ENCODE measurements at places on chromosomes 3 and 15.

DNA sequence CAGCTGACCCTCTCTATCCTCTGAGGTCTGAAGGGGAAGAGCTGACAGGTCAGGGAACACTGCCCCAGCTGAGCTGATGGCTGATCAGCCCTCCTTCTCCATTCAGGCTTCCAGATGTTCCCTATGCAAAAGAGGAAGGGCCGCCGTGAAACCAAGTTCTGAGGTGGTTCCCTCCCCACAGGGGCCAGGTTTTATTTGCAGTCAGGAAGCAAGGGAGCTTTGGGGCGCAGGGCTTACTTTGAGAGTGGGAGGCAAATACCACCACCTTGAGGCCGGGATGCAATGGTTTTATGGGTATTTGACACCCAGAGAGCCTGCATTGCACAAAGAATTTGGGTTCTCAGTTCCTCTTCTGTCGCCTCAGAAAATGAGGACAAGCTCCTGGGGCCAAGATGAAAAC lies 186.9 kb downstream of the ARRDC4 start:
- no peak for DNase-seq

- DNase-seq = no peak
These were observed 16.6 kb upstream of the BCL2A1 start for GRCh38 chr15:79987569-79987955.

DNA sequence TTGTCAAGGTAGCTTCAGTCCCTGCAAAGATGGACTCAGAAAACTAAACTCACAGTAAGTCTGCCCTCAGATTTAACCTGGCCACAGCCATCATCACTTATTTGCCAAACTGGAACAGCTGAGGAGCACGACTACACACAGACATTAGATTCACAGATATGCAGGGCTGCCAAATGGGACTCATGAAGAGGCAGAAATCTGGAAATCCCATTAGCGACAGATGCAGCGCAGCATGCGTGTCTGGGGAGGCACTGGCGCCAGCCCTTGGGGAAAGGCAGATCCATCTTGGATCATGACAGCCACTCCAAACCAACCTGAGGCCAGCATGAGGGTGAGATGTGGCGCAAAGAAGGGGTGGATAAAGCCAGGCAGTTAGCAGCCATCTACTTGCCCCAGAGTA lies 160.7 kb upstream of the TSC22D2 start:
- no peak for DNase-seq

DNA sequence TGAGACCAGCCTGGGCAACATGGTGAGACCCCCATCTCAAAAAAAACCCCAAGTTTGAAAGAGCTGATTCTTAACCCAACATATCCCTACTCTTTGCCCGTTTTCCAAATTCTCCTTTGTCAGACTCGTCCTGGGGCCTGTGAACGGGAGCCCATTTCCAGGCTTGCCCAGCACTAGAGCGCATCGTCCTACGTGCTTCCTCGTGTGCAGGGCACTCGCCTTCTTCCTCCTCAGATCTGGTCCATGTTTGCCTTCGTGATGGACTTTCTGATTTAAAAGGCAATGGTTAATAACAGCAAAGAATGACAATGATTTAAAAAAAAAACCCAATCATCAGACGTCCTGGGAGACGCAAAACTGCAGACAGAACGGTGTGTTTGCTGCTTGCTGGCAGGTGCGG lies 10.1 kb downstream of the MELTF start:
- DNase-seq = no peak

- no peak for DNase-seq
These were observed 37.2 kb downstream of the MAGEF1 start for GRCh38 chr3:184674626-184675025.

- DNase-seq = no peak
These were observed 788.9 kb upstream of the ARRDC4 start for GRCh38 chr15:97171556-97171955.

GRCh38 chr15:56794165-56794552 lies 60.9 kb upstream of the ZNF280D start:
- DNase-seq = no peak

GRCh38 chr15:70922119-70922518 lies 29.5 kb downstream of the LRRC49 start:
- no peak for DNase-seq

- DNase-seq = no peak
These were observed 7.4 kb downstream of the ZNF589 start for GRCh38 chr3:48248095-48248850.

DNA sequence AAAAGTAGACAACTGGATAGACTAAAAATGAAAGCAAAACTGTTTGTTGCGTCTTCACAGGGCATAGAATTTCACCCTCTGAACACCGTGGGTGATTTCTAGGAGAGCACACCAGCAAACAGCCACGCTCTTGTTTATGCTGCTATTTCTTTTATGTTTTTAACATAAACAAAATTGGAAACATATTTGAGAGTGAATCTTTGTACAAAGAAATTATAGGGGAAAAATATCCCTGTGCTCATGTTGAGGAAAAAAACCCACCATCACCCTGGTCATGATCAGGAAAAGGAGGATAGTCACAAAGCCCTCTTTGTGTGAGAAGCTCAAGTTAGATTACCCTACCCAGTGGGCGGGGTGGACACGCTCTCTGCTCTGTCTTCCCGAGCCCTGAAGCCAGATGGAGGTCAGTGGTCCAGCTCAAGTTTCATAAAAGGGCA lies 313.3 kb downstream of the SATB1 start:
- peak; percentile 70 for DNase-seq

DNA sequence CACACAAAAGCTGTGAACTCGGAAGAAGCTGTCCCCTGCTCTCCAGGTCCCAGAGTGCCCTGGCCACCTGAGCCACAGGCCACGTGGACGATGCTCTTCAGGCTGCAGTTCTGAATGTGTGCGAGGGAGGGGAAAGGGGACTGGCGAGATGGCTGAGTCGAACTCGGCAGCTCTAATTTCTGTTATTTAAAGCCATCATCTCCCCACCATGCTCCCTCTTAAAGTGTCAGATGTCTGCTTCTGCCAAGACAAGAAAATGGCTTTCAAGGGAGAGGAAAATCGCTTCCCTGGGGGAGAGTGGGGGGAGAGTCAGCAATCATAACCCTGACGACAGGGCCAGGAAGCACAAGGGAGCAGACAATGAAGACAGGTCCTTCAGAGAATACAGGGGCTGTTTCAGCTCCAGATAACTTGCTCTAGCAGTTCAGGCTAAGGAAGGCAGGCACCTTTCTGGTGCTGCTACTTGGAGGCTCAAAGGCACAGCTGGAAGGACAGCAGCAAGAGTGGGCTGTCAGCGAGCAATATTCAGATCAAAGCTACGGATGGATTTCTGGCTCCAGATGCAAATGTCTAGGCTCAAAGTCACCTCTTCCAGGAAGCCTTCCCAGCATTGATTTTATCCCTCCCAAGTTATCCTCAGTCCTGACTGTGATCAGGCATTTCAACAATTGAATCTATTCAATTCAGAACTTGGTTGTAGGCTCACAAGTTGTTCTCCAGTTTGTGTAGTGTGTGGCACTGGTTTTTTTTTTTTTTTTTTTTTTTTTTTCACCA lies 15.5 kb upstream of the CCDC33 start:
- no peak for DNase-seq

DNA sequence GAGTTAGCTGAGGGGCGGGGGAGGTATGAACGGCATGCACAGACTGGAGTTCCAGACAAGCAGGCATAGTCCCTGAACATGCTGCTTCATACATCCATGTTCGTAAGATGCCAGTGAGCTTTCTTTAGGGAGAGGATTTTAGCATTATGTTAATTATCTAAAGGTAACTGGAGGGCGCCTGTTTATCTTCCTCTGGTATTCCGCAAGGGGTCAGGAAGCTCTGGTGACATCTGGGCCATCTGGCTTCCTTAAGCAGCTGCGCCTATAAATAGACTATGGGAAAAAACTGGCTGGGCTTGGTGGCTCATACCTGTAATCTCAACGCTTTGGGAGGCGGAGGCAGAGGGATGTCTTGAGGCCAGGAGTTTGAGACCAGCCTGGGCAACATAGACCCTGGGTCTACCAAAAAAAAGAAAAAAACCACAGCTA lies 1.5 kb upstream of the FBXO22 start:
- no peak for DNase-seq

DNA sequence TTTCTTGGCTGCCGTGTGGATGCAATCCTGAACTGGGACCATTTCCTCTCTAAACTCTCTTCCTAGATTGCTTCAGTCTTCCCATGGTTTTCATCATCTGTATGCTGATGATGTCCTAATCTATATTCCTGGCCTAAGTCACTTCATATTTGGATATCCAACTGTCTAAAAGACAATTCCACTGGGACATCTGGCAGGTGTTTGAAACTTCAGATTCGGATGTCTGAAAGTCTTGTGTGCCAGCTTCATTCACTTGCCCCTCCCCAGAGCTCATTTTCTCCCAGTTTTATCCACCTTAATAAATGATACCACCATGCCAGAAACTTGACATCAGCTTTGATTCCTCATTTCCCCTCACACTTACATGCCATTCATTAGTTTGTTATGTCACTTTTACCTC lies 134.9 kb upstream of the PTX3 start:
- no peak for DNase-seq

DNA sequence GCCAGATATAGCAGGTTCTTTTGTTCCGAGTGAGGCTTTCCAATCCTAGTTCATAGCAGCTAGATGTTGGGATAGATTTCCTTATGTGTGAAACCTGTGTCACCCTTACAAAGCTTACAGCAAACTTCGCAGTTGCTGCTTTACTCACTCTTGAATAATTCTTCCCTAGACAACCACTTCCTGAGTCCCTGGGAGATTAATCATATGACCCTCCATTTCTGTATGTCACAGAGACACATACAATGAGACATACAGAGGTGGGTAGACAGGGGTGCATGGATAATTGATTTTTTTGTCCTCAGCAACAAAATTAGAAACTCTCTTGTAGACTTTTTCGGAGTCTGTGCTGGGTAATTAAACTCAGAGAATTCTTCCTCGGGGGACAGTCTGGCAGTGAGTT lies 163.2 kb downstream of the NSUN3 start:
- DNase-seq = no peak

DNA sequence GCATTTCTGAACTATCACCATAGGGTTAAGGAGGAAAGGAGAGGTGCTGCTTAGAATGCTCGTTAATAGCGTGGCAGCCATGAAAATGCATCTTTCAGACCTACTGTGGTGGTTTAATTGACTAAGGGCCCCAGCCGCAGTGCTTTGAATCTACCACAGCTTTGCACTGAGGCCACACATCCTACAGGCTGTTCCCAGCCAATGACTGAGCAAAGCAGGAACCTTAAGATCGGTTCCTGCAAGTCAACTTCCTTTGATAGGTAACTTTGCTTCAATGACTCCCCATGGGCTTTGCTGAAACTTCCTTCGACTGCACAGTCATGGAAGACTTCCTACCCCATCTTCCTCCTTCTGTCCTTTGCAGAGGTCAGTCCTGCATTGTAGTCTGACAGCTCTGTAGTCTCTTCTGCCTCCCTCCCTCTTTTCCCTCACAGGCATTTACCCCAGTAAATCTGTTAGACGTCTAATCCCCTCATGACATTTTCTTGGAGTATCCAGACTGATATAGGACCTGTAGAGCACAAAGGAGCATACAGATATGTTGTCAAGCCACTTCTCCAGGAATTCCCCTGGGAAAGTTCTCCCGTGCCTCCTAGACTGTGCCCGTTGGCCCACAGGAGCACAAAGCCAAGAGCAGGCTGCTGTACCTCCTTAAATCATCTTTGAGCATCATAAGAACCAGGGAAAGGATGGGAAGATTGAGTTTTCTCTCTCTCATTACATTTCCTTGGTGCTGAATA lies 2.6 kb upstream of the BCL2A1 start:
- DNase-seq = no peak
